Hippocampal formation (tissue), 2 donors: ENCODE measurements at places on chromosomes 3 and 15.

DNA sequence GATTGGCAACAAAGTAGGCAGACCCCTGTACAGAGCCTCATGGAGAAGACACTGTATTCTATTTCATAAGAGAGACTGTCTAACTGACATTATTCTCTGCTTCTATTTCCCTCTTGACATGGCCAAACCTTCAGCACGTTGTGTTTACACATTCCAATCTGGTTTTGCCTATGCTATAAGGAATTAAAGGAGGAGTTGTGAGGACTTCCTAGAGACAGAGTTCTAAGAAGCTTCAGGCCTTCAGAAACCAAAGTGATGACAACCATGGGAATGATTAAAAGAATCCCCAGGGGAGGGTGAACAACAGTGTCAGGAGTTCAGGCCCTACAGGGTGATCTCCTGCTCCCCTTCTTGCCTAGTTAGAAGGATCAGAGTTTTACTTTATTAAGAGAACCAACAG is 44.9 kb upstream of the CAPN7 start:
- no peak for DNase-seq

GRCh38 chr3:58044691-58045483 is 36.7 kb downstream of the FLNB start:
- no peak for DNase-seq

GRCh38 chr15:90078965-90079364 is 23.3 kb downstream of the IDH2 start:
- no peak for DNase-seq

GRCh38 chr15:96306321-96306720 is 24.2 kb upstream of the NR2F2 start:
- no peak for DNase-seq

GRCh38 chr3:45632956-45633355 is 38.4 kb downstream of the LIMD1 start:
- no peak for DNase-seq

- DNase-seq, result no peak
Observed at GRCh38 chr15:69784798-69785566, 312.7 kb downstream of the TLE3 start.

GRCh38 chr3:150875548-150875947 is 29.7 kb downstream of the MINDY4B start:
- no peak for DNase-seq

GRCh38 chr15:98799461-98800390 is 151.4 kb downstream of the IGF1R start:
- DNase-seq, result no peak
